ENCODE measurements at places on chromosomes 11 and 22.

DNA sequence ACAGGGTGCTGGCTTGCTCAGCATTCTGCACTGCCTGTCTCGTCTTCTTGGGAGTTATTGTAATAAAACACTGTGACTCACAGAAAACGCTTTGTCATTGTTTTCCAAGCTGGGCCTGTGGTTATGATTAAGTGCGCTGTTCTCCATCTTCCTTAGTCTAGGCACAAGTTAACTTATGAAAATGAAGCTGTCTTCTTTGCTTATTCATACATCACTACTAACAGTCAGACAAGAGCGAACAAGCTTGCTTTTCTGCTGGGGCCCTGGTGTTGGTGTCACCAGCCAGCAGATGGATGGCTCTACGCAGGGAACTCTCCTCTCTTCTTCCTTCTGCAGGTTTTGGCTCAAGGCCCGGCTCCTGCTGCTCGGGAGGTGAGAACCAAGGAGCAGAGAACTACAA is 380.1 kb upstream of the SYN3 start:
- no peak for DNase-seq

- DNase-seq: no peak
Measured at GRCh38 chr11:27390318-27391295, 27.6 kb upstream of the CCDC34 start.

DNA sequence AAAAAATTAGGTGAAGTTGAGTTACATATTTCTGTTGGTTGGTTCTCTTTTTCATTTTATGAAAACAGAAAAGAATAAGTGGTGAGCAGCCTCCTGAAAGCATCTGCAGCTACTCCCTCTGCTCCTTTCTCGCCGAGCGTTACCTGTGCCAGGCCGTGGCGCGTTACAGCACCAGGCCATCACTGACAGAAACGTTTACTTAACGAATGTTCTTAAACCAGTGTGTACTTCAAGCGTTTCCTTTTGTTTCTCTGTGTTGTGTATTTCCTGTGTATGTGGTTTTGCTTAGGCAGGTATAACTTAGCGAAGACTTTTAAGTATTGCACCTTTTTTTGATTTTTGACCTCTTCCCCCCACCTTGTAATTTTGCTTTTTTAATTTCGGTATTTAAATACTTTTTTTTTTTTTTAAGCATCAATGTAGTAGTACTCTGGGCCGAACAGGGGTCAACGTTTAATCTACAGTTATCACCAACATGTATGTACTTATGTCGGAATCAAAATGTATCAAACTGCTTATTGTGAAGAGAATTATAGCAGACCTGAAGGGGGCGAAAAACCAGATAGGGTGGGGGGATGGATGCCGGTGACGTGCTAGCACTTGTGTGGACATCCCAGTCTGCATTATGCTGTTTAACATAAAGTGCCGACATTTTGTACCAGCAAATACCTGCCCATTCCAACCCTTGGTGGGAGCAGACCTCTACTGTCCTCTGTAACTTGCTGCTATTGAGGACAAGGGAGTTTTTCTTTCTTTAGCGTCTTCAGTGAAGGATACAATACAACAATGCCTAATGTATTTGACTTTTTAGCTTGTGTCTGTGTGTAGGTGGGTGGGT is 21.6 kb upstream of the ADSL start:
- peak; percentile 48 for DNase-seq

DNA sequence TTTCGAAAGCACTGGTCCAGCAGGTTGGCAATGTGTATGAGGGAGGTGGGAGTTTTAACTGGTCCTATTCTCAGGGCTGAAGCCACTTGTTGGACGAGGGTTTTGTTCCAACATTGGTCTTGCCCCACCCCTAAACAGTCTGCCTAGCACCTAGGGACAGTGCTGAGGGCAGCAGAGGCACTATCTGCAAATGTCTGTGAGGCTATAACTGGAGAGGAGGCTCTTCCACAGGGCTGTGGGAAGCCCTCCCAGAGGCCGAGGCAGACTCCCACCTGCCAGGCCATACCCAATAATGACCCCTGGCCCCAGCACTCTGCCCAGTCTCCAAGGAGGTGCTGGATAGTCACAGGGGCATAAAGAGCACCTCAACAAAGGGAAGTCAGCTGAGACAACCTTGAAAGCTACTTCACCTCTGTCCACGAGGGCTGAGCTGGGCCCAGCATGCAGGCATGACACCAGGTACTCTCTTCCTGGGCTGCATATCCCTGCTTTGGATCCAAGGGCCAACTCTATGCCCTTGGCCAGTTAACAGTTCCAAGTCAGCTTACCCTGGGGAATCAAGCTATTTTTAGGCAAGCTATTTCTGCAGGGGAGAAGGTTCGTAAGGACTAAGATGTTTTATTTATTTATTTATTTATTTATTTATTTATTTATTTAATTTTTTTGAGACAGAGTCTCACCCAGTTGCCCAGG is 40.2 kb upstream of the SLC25A1 start:
- DNase-seq: no peak

GRCh38 chr11:66694732-66695207 is 17.1 kb upstream of the RBM4B start:
- peak; percentile 86 for DNase-seq

GRCh38 chr22:19619144-19620009 is 94.9 kb upstream of the SEPTIN5 start:
- DNase-seq: no peak

DNA sequence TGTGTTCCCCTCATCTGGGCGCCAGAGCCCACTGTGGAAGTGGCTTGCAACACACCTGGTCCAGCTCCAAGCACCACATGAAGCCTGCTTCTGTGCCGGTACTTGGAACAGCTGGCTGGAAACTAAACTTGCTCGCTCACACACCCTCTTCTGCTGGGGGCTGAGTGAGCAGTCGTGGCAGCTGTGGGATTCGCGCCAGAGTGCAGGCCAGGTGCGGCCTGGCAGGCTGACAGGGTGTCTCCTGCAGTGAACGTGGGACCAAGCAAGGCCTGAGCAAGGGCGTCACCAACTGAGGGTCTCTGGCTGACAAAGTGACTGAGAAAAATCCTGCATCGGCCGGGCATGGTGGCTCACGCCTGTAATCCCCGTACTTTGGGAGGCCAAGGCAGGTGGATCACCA is 15.2 kb downstream of the SMC1B start:
- DNase-seq: no peak

DNA sequence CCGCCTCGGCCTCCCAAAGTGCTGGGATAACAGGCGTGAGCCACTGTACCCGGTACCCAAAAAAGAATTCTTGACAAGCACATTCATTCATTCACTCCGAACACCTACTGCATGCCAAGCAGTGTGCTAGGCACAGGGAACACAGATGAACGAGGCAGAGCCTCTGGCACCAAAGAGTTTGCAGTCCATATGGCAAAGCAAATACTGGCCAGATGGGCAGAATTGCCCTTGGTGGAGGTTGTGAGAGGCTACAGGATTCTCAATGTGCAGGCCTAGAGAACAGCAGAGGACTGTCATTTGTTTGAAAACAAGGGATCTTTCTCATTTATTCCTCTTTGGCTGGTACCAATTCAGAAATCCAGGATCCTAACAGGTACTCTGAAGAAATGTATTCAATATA is 27.5 kb upstream of the MTCH2 start:
- no peak for DNase-seq

- DNase-seq: no peak
Measured at GRCh38 chr11:121497176-121497998, 44.6 kb upstream of the SORL1-AS1 start.

- no peak for DNase-seq
Measured at GRCh38 chr11:124536520-124536919, 6.9 kb downstream of the OR8B12 start.

DNA sequence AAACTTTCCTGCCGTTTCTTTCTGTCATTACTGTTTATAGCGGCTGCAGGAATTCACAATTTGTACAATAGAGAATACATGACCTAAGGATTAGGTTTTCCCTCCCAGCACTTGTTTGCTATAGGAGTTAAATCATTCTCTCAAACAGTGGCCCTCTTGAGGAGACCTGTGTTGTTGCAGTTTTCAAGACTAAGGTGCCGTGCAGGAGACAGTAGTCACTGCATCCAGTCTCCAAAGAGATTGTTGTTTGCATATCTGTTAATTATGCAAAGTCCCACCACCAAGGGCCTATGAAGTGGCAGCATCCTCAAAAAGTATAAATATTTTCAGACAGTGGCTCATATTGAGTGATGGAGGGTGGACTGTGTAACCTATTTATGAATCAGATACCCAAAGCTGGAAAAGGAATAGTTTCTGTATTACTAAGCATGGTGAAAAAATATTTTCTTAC is 2.3 kb downstream of the PRSS23 start:
- DNase-seq: no peak

GRCh38 chr11:115743719-115744118 is 239.5 kb upstream of the CADM1 start:
- no peak for DNase-seq
